Kidney glomerular epithelial cell (primary cell): ENCODE measurements at places on chromosomes 12 and 14.
A peak's percentile ranks its signal among the peaks of the same experiment; 100 is the strongest.

DNA sequence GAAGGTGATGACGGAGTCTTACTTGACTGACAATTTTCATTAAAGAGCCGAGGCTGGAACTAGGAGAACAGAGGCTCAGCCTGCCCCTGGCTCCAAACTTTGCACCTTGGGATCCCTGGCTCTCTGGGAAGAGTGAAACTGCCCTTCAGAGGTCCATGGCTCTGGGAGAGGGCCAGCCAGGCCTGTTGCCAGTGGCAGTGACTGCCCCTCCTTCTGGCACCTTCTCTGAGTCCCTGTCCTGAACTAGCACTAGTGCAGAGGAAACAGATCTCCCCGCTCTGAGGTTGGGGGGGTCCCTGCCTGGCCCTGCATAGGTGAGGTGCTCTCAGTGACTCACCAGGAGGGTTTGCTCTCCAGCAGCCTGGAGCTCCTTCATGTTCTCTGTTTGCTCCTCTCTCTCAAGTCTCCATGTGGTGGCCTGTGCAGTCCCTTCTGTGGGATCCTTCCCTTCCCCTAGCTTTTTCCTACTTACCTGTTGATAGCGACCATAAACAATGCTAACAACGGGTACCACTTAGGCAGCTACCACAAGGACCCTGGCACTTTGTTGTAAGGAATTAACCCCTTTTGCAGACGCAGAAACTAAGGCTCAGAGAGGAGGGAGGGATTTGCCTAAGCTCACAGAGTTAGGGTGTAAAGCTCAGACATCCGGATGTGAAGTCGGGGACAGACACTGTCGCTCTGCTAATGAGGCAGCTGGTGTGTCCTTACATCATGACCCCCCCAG, 22.4 kb downstream of the FAM222A start:
- no peak for DNase-seq

DNA sequence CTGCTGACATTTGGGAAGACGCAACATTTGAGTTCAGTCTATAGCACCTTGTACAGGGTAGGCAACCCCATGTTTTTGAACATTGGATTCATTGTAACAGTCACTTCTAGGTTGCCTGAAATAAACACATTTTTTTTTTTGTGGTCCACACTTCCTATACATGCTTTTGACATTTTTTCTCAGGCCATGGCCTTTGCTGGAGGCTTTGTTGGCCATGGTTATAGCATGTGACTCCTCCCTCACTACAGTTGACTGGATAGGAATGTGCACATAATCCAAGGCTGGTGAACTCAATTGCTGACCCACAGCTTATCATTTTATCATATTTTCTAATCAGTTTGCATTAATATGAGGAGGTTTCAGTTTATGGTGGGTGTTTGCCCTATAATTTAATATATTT, 60.6 kb downstream of the TMEM117 start:
- peak; percentile 48 for DNase-seq

- no peak for DNase-seq
Measured at GRCh38 chr14:45120096-45120495, 14.2 kb downstream of the FKBP3 start.

DNA sequence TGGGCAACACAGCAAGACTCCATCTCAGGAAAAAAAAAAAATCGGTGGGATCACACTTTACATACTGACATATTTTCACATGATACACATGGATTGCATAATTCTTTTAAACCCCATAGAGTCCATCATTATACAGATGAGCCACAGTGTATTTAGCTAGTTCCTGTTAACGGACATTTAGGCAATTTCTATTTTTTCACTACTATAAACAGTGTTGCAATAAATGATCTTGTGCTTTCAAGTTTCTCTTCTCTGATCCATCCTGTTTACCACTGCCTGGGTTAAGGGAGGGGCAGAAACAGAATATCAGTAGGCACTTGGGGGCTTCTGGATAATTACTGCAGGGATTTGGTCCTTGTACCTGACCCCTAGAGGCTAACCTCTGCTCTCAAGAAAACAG, 43.4 kb upstream of the SPTLC2 start:
- no peak for DNase-seq

GRCh38 chr12:25830456-25830855, 128.0 kb upstream of the RASSF8 start:
- no peak for DNase-seq

- DNase-seq: no peak
Measured at GRCh38 chr14:104149617-104150135, 11.3 kb downstream of the KIF26A start.

DNA sequence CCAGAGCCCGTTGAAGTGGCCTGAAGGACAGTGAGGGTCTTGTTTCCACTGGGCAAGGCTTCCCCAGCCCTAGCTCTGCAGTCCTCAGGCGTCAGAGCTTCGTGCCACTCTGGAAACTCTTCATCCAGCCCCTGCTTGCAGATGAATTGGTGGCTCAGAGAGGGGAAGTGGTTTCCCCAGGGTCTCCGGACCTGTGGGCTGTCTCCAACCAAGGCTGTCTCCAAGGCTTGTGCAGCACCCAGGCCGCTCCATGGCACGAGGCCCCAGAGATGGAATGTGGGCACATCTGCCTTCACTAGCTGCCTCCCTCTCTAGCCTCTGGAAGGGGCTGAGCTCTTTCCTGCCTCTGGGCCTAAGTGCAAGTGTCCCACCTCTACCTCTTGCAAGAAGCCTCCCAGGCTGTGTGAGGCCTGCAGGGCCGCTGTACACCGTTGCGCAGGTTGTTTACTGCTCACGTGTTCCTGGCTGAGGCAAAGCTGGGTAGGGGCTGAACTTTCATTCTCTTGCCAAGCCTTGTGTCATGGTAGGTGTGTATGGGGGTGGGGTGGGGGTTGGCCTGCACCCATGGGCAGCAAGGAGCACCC, 11.1 kb downstream of the RIN3 start:
- DNase-seq: no peak

DNA sequence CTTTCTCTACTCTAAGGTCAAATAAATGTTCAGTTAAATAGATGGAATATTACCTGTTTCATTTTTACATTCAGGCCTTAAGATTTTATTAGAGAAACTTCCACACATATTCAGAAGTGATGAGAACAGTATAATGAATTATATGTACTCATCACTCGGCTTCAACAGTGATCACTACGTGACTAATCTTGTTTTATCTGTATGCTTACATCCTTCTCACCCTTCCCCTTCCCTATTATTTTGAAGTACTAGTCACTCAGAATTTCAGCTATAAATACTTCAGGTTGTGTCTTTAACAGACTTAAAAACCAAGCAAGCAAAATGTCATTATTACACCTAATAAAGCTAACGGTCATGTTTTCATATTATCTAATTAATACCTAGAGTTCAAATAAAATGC, 34.9 kb downstream of the ETV6 start:
- DNase-seq: no peak

DNA sequence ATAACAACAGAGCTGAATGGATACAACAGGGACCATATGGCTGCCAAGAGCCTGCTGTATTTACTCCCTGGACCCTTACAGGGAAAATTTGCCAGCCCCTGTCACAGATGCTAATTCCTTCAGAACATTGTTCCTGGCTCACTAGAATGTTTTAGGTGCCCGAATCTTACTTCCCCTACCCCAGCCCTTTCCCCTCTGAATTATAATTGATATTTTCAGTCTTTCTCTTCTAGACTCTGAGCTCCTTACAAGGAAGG, 235.3 kb downstream of the KSR2 start:
- no peak for DNase-seq

GRCh38 chr12:89451841-89452251, 72.8 kb downstream of the GALNT4 start:
- DNase-seq: peak; percentile 51

DNA sequence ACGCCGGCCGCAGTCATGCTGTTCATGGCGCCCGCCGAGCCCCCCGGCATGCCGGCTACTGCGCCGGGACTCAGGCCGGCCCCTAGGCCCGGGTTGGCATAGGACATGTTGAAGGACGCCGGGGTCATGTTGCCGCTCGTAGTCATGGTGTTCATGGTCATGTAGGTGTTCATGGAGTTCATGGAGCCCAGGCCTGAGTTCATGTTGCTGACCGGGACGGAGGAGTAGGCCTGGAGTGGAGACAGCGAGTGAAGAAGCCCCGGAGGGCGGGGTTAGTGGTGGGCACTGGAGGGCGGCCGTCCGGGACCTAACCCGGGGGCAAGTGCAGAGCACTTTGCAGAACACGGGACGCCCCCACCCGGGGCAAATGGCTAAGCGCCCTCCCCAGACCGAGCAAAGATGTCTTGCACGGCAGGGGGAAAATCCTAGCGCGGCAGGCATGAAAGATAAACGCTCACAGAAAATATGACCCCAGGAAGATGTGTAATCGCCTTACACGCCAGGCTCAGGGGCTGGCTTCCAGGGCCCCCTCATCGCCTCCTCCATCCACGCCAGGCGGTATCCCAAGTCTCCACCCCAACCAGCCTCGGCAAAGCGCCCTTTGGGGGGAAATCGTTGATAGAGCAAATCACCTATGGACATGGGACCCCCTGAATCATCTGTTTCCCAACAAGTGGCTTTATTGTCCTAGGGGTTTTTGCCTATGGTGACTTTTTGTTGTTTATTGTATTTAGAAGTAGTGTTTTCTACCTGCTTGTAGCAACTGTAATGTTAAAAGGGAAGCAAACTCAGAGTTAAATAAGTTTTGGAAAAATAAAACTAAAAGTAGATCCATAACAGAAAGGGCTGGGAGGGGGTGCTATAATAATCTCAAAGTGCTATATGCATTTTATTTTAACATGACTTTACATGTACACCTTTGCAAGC, 2.3 kb downstream of the FOXA1 start:
- no peak for DNase-seq

DNA sequence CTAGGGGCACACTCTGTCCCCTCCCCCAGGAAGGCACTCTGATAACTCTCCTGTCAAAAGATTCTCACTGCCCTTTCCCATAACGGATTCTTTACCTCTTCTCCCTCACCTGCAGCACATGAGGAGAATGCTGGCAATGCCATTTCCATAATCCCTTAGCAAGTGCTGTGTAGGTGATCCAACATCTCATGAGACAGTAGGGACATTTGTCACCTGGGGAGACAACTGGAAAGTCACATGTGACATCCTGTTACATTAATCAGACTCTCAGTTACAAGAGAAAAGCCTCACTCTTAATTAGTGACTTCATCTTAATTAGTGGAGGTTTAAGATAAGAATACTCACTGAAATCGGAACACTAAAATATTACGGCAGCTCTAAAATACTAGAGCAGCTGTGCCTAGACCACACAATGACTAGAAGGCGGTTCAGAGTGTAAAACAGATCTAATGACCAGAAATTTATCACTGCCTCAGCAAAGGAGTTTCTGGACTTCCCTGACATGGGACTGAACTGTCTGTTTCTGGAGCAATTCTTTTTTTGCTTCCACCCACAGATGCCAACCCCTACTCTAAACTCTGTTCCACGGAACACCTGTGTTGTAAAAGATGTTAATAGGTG, 75.1 kb downstream of the SPTSSA start:
- DNase-seq: no peak

DNA sequence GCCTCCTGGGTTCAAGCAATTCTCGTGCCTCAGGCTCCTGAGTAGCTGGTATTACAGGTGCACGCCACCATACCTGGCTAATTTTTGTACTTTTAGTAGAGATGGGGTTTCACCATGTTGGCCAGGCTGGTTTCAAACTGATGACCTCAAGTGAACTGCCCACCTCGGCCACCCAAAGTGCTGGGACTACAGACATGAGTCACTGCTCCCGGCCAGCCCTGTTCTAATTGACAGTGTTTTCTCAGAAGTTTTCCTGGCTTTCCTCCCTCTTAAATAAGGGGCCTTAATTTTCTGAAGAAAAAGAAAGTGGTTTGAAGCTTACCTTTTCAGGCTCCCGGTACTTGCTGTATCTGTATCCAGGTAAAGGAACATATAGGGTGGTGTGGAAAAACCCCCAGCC, 1.7 kb downstream of the HAL start:
- no peak for DNase-seq

- no peak for DNase-seq
Measured at GRCh38 chr12:49568442-49569162, 660 bp upstream of the MCRS1 start.

GRCh38 chr14:106821119-106821518, 1294.7 kb downstream of the TMEM121 start:
- DNase-seq: no peak

DNA sequence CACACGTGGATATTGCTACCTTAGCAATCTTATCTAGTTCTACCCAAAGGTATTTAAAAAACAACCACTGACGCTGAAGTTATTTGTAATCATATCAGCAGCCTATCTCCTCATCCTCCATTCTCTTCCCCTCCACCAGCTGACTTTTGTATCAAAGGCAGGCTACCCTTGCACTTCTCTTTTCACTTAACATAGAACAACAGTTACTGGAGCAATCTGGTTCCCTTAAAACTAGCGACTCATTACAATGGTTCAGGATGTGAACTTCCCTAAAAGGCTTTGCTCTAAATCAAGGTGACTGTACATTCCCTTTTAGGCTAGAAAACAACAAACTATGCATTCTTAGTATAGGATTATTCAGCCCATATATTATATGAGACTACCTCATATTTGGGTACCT, 404.7 kb downstream of the APAF1 start:
- DNase-seq: no peak

- DNase-seq: peak; percentile 87
Measured at GRCh38 chr12:46430340-46430948, 57.9 kb upstream of the SLC38A2 start.

DNA sequence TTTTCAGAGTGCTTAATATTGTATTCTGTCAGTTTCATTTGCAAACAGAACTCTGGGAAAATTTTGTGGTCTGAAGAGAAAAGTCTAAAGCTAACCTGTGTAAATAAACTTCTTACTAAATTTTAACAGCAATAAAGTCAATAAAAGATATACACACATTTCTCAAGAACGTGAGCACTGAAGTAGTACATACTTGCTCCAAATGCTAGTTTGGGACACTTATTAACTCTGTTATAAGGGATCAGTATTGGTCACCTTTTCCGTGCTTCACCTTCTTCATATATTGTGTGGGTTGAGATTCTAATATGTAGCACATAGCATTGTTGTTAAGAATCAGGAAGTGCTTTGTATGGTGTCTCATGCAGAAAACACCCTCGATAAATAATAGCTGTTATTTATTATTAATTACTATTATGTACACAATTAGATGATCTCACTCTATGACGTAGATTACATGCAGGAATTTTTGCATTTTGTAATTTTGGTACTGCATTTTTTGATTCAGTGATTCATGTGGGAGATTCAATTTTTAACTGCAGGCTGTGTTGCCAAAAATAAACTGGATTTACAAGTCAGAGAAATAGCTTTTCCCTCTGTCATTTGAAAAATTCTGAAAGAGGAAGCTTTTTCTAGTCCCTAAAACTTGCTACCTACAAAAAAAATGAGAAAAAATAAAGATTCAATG, 300.9 kb downstream of the ACSS3 start:
- DNase-seq: no peak

DNA sequence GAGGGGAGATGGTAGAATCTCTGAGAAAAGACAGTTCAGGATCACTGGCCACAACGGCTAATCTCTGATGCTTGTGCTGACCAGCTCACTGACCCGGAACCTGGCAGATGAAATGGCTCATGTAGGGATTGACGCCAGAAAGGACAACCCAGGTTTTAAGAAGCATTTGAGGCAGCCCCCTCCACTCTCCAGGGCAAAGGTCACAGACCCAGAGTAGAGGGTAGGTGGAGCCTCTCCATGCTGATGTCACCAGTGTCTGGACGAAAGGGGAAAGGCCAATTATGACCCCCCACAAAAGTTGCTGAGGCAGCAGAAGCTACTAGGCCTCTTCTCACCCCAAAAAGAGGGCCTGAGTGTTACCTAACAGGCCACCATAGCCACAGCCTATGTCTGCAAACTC, 1.2 kb downstream of the METTL1 start:
- DNase-seq: no peak

- DNase-seq: no peak
Measured at GRCh38 chr14:96639550-96639949, 137.4 kb downstream of the PAPOLA start.

- DNase-seq: peak; percentile 22
Measured at GRCh38 chr12:42372154-42372791, 46.3 kb downstream of the PPHLN1 start.

GRCh38 chr12:11688831-11689230, 39.4 kb downstream of the ETV6 start:
- no peak for DNase-seq
